ENCODE measurements at places on chromosomes 4 and X. TPM values are rescaled to one million over a fixed set of nuclear protein-coding genes. Genes with fewer than 3 reads are reported as not detected.

The RTL9 gene
- 0.17 TPM for total RNA-seq

The ETDA gene
- not detected for total RNA-seq

The MSX1 gene
- 15.2 TPM for total RNA-seq

The PABPC5 gene
- total RNA-seq: 2.3 TPM

The TLR3 gene
- 4.1 TPM for total RNA-seq

The STARD8 gene
- 25.4 TPM for total RNA-seq

The SPACA5 gene
- total RNA-seq: not detected

The TMEM33 gene
- total RNA-seq: 31.3 TPM

The EREG gene
- total RNA-seq: 0.57 TPM

The ANXA10 gene
- not detected for total RNA-seq

The TNMD gene
- total RNA-seq: 7.7 TPM

The CENPVL2 gene
- not detected for total RNA-seq

All from subcutaneous adipose tissue (tissue), 4 donors.